ENCODE measurements at places on chromosomes 4 and X.

DNA sequence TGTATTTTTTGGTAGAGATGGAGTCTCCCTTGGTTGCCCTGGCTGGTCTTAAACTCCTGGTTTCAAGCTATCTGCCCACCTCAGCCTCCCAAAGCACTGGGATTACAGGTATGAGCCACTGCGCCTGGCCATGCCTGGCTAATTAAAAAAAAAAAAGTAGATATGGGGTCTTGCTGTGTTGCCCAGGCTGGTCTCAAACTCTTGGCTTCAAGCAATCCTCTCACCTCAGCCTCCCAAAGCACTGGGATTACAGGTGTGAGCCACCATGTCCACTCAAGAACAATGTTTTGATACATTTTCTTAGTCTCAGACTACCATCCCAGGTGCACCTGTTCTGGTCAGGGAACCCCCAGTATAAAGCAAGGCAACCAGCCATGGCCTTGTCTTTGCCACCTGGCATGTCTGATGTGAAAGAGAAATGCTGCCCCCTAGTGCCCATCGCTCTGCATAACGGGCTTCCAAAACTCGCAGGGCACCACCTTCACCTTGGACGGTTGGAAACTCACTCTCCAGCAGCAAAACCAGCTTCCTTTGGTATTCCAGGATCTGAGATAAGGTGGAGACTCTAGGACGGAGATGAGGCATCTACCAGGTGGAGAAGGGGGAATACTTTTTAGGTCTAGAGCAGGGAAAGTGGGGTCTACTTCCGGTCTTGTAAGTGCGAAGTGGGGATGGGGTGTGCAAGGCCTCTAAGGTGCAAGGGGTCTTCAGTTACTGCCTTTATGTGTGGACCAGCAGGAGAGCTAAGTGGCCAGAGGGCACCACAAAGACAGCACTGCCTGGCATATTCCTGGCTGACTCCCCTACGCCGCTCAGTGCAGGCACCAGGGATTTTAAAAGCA is 47.7 kb upstream of the AFAP1 start:
- peak; percentile 58 for DNase-seq

GRCh38 chr4:15320121-15320678 is 107.6 kb upstream of the C1QTNF7 start:
- no peak for DNase-seq

- DNase-seq: no peak
These were observed 2110.9 kb downstream of the PCDH7 start for GRCh38 chr4:32831104-32831503.

- DNase-seq: peak; percentile 15
These were observed 17.3 kb downstream of the NIPAL1 start for GRCh38 chr4:48033825-48034413.

- no peak for DNase-seq
These were observed 211.0 kb downstream of the KCTD8 start for GRCh38 chr4:44237643-44238042.

DNA sequence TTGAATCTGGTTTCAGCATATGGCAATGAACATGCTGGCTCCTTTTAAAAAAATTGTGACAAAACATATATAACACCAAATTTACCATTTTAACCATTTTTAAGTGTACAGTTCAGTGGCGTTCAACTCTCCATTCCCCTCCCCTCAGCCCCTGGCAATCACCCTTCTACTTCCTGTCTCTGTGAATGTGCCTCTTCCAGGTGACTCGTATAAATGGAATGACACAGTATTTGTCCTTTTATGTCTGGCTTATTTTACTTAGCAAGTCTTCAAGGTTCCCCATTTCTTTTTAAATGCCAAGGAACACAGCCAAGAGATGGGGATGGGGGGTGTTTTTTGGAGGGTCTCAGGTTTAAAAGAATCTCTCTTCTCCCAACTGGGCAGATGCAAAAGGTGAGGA is 35.4 kb upstream of the BCLAF3 start:
- peak; percentile 0 for DNase-seq
